Kidney glomerular epithelial cell (primary cell): ENCODE measurements at places on chromosomes 13 and 19.

- DNase-seq: no peak
These were observed 16.2 kb upstream of the ANGPTL8 start for GRCh38 chr19:11223200-11223599.

DNA sequence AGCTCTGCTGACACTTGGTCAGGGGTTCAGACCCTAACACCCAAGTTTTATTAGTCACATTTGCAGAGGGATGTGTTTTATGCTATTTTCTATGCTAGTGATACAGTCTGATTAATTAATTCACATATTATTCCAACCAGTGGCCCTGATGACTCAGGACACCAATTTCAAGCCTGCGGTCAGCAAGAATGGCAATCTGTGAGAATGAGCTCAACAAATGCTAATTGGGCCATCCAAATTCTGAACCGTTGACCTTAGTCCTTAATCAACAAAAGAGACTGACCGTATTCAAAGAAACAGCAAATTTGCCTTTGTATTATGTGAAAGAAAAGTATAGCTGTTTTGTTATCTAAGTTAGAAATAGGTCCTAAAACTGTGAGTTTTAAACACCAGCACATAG lies 9.6 kb upstream of the KL start:
- no peak for DNase-seq

DNA sequence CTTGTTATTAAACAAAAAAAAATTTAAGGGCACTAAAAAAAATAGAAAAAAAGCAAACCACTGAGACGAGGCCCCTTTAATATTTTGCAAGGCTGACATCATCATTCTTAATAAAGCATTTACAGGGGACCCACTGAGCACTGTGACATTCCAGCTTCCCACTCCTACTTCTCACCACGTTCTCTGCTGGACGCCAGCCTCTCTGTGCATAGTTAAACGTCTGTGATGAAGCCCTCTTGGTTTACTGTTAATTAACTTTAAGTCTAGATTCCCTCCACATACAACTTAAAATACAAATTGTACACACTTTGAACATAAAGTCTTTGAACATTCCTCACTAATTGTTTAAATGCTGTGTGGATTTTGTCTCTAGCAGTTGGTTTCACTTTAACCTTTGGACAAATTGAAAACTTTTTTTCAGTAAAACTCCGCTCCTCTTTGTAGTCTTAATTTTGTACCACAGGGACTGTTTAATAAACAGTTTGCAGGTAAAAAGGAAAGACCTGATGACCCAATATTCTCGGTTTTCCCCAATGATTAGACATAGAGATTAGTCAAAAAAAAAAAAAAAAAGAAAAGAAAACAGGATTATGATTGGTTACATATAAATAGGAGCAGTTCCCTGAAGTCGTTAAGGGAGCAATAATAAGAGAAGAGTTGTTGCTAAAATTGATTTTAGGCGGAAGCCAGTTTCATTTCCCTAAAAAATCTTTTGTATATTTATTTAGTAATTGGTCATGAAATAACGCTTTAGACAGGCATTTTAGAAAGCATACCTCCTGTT lies 219.8 kb downstream of the MZT1 start:
- peak; percentile 54 for DNase-seq

- DNase-seq: no peak
These were observed 7.4 kb upstream of the IL17D start for GRCh38 chr13:20696073-20696472.

DNA sequence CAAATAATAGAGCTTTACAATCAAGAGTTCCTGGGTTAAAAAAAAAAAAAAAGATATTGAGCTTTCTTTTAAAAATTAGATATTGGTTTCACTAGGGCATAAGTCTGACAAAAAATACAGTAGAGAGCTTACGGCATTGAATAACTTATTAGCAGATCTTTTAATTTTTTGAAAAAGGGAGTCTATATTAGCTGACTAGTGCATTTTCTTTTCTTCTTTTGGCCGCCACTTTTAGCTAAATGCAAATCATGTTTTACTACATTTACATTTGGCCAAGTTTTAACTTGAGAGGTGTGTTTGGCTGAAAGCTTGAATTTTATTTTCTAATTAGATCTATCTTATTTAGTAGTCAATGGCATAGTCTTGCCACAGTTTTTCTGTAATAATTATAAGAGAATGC lies 43.4 kb downstream of the SPRY2 start:
- DNase-seq: no peak

DNA sequence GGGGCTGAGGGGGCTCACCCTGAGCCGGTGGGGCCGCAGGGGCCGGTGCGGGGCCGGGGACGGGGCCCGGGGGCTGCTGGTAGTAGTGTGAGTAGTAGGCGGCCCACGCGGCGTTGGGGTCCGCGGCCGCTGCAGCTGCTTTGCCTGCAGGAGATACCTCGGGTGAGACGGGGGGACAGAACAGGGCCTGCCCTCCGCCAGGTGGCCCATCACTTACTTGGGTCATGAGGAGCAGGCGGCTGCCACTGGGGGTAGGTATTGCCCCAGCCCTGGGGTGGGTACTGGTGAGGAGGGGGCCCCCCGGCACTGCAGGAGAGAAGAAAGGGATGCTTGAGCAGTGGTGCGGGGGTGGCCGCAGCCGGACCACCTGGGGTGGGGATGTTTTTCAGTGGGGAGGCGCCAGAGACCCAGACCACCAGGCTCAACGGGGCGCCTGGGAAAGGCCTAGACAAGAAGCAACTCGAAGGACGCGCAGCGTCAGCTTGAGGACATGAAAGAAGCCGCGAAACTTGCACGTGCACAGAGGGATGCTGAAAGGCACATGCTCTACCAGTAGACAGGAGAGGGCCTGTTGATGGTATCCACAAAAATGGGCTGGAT lies 8.9 kb downstream of the KHSRP start:
- no peak for DNase-seq

- no peak for DNase-seq
These were observed 38.8 kb upstream of the ZNF429 start for GRCh38 chr19:21466627-21467026.

GRCh38 chr19:7544626-7545025 lies 9.1 kb downstream of the PNPLA6 start:
- no peak for DNase-seq

- DNase-seq: peak; percentile 84
These were observed 75.2 kb upstream of the UBL3 start for GRCh38 chr13:29925457-29926097.

DNA sequence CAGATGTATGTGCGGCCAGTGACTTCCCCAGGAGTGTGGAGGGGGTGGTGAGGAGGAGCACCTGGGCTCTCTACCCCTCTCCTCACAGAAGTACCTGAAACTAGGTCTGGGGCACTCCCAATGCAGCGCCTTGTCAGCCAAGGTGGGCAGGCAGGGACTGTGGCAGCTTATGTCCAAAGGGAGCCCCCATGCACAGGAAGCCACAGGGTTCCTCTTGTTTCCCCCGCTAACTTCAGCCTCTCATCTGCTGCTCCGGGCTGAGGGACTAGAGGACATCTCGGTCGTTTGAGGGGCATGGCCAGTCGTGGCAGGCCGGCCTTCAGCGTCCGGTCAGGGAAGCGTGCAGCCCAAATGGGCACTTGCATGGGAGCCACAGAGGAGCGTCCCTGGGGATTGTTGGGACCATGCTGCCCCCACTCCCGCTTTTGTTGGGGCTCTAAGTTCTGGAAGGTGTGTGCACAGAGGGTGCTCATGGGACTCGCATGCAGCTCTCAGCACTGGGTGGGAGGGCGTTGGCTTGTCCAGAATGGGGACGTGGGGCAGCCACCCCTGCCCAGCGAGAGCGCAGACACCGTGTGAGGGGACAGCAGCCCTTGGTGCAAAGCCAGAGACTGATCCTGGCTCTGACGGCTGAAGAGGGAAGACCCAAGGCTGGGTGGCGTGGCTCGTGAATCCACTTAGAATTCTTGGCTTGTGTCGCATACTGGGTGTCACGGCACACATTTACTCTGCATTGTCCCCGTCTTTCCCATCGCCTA lies 16.6 kb upstream of the NPAS1 start:
- DNase-seq: no peak

DNA sequence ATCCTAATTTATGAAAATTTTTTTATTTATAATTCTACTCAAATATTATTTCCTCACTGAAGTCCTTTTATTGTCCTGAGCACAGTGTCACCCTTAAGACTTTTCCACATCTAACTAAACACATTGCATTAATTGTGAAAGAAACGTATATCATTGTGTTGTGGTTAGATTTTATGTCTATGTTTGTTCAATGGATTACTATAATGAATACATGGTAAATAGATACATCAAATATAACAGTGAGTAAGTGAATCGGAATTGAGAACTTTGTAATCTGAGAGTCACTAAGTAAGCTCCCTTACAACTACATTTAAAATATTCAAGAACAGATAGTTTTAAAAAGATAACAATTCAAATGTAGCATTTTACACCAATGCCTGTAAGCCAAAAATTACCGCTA lies 417.6 kb upstream of the PCDH20 start:
- DNase-seq: no peak

DNA sequence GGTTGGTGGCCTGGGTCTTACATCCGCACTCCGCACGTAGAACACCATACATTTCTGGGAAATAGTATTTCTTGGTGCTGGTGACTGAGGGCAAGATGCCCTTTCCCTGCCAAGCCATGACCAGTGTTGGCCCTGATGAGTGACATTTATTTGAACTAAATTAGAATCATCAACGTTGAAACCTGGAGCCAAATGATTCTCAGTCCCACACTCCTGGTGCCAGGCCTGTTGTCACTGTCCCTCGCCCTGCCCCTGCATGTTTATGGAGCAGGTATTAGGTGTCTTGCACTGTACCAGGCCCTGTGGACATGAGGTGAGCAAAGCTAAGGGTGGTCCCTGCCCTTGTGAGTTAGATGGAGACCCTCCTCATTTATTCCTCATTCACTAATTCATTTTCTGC lies 5.8 kb downstream of the CHST8 start:
- DNase-seq: no peak
